ENCODE measurements at places on chromosomes 5 and 9.
A peak's percentile ranks its signal among the peaks of the same experiment; 100 is the strongest.

DNA sequence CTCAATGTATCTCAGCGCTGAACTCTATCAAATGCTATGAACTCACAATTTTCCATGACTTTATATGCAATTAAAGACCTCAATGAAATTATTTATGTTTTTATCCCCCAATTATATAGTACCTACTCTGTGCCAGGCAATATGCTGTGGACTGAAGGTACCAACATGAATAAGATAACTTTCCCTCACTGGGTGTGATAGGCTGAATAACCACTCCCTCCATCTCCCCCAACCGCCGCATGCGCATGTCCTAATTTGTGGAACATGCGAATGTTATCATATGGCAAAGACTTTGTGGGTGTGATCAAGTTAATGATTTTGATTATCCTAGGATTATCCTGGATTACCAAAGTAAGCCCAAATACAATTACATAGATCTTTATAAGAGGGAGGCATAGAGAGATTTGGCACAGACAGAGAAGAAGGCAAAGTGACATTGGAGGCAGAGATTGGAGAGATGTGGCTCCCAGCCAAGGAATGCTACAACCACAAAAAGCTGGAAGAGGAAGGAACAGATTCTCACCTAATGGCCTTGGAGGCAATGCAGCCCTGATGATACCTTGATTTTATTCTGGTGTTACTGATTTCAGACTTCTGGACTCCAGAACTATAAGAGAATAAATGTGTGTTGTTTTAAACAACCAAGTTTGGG, 149.1 kb upstream of the VCAN start:
- DNase-seq, result no peak

- no peak for DNase-seq
Measured at GRCh38 chr5:180804129-180804618, 1.6 kb upstream of the MGAT1 start.

DNA sequence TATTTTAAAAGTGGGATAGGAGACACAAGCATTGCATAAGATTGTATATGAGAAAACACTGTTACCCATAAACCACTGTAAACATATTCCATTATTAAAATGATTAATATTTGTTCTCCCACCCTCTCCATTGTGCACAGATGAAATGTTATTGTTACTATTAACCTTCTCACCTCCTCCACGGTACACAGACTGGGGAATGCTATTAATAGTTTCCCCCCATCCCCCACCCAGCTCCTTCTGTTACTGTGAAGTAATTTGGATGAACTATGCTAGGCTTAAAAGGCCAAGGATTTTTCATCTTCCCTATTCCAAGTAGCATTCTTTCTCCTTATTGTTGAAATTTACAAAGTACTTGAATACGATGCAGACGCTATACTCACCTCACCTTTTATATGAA, 91.4 kb downstream of the JAKMIP2 start:
- DNase-seq, result no peak

DNA sequence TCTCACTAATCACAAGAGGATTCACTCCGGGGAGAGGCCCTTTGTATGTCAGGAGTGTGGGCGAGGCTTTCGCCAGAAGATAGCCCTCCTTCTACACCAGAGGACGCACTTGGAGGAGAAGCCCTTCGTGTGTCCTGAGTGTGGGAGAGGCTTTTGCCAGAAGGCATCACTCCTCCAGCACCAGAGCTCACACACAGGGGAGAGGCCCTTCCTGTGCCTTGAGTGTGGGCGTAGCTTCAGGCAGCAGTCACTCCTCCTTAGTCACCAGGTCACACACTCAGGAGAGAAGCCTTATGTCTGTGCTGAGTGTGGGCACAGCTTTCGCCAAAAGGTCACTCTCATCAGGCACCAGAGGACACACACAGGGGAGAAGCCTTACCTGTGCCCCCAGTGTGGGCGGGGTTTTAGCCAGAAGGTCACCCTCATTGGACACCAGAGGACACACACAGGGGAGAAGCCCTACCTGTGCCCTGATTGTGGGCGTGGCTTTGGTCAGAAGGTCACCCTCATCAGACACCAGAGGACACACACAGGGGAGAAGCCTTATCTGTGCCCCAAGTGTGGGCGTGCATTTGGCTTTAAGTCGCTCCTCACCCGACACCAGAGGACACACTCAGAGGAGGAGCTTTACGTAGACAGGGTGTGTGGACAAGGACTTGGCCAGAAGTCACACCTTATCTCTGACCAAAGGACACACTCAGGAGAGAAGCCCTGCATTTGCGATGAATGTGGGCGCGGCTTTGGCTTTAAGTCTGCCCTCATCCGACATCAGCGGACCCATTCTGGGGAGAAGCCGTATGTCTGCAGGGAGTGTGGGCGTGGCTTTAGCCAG, 27.8 kb downstream of the NUTM2F start:
- DNase-seq, result no peak

DNA sequence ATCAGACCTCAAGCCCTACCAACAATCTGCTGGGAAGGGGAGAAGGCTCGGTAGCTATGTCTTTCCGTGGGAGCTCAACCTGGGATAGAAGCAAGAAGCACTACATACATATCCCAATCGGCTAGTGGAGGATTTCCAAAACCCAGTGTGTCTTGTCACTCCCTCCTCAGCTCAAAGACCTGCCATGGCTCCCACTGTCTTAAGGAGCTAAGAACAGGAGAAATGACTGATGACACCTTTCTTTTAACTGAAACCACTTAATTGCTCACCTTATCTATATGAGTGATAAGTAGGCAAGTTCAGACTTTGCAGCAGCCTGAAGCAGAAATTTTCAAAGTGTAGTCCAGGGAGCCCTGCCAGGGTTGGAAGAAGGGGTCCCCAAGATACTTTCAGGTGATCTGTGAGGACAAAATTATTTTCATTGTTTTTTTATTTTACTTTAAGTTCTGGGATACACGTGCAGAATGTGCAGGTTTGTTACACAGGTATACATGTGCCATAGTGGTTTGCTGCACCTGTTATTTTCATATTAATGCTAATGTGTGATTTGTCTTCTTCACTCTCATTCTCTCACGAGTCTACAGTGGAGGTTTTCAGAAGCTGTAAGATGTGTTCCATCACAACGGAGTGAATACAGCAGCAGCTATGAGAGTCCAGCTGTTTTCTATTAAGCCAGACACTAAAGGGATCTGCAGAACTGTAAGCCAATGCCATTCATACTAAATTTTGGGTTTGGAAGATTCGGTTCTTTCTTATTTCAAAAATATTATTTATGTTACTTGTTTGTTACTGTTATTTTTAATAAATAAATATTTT, 41.4 kb downstream of the PAX5 start:
- DNase-seq, result no peak

DNA sequence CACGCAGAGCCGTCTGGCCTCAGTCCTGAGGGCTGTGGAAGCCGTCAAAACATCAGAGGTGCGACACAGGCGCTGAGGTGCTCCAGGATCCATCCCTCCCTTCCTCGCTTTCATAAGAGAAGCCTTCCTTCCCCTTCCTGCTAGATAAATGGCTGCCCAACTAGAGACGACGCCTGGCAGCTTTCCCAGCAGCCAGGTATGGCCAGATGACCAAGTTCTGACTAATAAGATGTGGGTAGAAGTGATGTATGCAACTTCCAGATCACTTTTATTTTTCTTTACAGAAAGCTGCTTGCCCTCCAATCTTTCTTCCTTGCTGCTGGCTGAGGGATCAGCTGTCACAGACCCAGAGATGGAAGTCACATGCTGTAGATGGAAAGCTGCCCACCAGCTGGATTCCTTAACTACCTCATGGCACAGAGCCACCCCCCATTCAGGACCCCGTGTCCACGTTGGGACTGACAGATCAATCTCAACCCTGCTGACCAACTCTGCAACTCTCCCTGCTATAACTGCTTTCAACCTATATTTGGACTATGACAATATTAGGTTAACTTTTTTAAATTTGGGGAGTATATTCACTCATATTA, 8.8 kb downstream of the MAPK9 start:
- DNase-seq, result no peak

DNA sequence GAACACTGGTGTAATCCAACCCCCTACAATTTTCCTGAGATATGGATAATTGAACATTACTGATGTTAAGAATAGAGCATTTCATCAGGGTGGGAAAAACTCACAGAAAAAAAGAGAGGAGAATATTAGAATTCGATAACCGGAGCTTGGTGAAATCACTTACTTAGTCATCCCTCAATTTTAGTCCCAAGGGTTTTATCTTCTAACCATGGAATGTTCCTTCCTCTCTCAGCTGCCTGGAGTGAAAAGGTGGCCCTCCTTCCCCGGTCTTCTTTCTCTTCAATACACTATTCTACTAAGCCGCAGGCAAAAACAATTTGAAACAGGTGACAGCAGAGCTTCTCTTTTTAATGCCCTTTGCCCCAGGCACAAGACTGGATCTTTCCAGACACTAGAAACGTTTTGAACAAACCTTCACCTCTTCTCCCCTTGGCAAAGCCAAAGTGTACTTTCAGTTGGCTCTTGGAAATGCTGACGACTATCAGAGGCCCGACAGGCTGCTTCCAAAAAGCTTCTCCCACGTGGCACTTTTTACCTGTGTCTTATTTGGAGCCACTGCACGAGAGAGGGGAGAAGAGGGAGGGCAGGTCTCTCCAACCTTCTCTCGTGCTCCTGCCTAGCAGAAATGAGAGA, 543.9 kb downstream of the TLE1 start:
- no peak for DNase-seq

DNA sequence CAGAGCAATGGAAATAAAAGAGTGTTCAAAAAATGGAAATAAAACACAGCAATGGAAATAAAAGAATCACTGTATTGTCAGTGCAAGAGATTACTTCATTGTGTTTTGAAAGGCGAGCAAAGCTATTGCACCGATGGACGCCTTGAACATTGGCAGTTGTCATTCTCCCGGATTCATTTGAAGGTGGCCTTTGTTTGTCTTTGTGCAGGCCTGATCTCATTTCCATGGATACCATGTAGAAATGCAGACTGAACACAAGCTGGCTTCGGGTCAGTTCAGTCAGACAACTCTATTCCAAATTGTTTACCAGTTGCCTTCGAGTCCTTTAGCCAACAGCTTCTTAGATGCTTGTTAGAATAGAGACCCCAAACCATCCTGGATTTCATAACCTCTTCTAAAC, 8.3 kb downstream of the ITGA2 start:
- DNase-seq, result peak; percentile 96

- no peak for DNase-seq
Measured at GRCh38 chr5:60526336-60526875, 173.6 kb downstream of the DEPDC1B start.

DNA sequence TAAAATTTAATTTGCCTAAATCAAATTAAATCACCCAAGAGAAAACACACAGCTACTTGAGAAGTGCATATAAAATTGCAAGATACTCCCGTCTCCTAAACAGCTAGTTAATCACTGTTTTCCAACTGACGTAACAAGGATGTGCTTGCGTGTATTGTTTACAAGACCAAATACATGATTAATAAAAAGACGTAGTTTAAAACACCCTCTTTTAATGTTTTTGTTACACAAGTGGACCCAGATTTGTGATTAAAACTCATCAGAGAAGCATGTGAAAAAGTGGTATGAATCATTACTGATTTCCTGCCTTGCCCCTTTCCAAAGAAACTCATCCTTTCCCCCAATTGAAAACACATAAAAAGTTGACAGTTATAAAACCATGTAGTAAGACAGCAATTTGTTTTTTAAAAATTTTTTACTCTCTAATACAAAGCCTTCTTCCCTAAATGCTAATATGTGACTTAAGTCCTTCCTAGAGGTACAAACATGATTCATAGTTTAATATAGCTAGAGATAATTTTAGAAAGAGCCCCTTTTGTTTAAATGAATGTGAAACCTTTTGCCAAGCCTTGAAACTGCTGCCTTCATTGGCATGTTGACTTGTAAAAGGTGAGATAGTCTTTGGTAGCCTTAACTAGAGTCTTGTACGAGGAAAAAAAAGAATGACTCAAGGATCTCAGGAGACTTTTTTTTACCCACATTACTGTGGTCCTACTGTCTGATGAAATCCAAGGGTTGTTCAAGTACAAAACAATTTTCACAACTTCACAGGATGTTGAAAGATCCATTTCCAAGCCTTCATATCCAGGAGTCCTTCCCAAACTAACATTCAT, 61.4 kb upstream of the FST start:
- no peak for DNase-seq

DNA sequence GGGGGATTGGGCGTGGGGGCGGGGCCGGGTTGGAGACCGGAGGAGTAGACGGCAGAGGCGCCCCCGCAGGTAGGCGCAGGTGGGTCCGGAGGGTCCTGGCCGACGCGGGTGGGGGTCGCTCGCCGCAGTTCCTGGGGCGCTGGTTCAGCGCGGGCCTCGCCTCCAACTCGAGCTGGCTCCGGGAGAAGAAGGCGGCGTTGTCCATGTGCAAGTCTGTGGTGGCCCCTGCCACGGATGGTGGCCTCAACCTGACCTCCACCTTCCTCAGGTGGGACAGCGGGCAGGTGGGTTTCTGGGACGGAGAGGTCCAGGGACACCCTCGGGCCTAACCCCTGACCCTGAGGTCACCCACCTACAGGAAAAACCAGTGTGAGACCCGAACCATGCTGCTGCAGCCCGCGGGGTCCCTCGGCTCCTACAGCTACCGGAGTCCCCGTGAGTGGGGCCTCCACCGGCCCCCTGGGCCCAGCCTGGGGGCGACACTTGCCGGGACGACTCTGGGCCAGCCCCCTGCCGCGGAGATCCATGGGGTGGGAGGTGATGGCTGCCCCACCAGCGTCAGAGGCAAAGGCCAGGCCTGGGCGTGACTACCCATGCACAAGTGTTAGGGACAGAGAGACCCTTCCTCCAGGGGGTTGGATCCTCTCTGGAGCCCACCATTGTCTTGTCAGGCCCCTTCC, 1.7 kb downstream of the PTGDS start:
- DNase-seq, result no peak

DNA sequence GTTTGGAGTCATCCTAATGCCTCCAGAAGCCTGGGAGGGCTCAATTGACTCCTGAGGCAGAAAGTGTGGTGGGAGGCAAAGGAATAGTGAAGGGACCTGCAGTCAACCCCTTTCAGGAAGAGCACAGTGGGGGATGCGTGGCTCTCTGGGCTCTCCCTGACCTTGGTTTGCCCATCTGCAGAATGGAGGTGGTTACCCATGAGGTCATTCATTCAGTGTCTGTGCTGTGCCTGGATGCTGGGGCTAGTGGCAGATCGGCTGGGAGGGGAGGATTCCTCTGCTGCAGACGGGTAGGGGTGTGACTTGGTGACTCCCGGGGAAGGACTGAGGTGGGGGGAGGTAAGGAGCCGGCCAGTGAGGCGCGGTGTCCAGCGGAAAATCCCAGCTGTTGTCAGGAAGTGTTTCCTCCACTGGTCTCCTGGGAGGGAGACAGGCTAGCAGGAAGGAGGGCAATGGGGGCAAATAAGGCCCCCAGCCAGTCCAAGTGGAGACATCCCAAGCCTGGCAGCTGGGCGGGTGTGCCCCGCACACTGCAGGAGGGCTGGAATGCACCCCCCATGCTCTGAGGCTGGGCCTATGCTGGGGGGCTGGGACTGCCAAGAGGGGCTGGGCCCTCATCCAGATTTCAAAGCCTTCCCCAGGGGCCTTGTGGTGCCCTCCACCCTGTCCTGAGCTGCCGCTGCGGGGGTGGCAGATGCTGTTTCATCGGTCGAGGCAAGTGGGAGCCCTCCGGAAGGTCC, 10.9 kb downstream of the CXXC5 start:
- DNase-seq, result no peak

Measured in Ammon's horn (tissue), 1 donor.